Fibroblast of the aortic adventitia (primary cell): ENCODE measurements at places on chromosomes 1 and 21.

DNA sequence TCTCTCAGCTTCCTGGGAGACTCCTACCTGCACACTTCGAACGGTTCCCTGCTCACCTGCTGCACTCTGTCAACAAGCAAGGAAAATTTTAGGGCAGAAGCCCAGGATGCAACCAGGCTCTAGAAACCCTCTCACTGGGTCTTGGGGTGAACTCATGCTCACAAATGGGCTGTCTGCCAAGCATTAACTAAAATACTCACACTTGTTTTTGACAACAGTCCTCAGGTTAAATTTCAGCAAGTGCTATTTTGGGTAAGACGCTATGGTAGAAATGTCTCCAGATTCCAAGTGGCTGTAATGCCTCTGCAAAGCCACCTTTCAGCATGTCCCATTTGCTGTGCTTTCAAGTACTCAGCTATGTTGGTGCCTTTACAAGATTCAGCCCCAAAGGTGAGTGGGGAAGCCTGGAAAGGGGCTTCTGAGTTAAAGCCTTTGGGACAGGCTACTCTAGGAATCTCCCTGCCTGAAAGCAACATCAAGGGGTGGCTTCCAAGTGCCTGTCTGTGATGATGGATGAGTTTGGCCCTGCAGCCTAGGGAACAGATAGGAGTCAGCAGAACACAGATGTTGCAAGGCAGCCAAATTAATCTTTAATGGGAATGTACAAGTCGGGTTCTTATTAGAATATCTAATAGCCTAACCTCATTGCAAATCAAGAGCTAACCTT, 211.9 kb upstream of the SPAG17 start:
- DNase-seq = peak; percentile 0

DNA sequence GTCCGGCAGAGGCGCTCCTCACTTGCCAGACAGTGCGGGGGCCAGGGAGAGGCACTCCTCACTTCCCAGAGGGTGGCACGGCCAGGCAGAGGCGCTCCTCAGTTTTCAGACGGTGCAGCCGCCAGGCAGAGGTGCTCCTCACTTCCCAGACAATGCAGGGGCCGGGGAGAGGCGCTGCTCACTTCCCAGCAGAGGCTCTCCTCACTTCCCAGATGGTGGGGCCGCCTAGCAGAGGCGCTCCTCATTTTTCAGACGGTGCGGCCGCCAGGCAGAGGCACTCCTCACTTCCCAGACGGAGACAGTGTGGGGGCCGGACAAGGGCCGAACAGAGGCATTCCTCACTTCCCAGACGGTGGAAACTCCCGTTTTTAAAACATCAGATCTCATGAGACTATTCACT, 238.4 kb upstream of the CACYBP start:
- DNase-seq = no peak

- DNase-seq = no peak
Measured at GRCh38 chr1:43256675-43257570, 12.9 kb upstream of the TMEM125 start.

- no peak for DNase-seq
Measured at GRCh38 chr1:82991569-82991968, 1007.4 kb downstream of the TTLL7 start.

DNA sequence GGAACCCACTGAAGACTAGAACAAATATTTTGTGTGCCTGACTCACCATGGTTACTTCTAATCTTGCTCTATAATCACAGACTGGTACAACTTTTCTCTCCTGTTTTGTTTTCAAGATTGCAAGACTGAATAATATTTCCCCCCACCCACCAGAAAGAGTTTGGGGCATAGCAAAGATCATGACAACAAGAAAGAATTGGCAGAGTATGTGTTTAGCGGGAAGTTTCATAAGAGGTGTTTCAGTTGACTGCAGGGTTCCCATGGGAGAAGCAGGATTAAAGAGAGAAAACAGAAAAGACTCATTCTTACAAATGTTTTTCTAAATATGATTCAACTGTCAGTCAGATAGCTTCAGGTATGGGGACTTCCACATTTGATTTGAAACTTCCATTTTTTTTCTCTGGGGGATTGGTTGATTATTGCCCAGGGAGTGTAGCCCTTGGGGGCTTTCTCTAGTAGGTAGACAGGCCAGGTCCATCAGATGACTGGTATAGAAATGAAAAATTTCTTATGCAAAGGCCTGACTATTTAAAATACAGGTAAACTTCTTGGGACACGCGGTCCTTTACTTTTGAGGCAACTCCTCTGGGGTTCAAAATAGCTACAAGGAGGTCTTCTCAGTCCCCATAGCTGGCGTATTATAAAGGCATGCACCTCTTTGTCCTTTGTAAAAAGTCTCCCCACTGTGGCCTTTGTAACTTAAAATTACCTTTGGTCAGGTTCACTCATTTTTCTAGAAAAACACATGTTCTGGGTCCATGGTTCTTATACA, 13.9 kb downstream of the OR14I1 start:
- no peak for DNase-seq

GRCh38 chr21:42346866-42347600, 3.8 kb downstream of the TFF2 start:
- DNase-seq = no peak

DNA sequence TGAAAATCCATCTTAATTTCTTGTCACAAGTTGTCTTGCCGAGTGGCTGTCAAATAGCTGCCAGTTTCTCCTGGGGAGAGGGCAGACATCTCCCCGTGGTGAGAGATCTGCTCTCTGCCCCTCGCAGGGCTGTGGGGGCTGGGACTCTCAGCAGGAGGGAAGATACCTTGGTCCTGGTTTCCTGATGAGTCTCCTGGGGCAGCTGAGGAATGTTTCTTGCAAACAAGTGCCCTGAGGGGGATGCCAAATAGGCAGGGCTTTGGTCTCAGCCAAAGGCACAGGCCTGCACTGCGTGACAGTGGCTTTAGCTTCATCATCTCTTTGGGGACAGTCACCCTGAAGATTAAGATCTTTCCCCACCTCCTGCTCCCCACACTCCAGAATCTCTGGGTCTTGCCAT, 40.9 kb downstream of the SYT6 start:
- no peak for DNase-seq

- peak; percentile 68 for DNase-seq
Measured at GRCh38 chr1:59669752-59670312, 144.9 kb upstream of the HOOK1 start.

DNA sequence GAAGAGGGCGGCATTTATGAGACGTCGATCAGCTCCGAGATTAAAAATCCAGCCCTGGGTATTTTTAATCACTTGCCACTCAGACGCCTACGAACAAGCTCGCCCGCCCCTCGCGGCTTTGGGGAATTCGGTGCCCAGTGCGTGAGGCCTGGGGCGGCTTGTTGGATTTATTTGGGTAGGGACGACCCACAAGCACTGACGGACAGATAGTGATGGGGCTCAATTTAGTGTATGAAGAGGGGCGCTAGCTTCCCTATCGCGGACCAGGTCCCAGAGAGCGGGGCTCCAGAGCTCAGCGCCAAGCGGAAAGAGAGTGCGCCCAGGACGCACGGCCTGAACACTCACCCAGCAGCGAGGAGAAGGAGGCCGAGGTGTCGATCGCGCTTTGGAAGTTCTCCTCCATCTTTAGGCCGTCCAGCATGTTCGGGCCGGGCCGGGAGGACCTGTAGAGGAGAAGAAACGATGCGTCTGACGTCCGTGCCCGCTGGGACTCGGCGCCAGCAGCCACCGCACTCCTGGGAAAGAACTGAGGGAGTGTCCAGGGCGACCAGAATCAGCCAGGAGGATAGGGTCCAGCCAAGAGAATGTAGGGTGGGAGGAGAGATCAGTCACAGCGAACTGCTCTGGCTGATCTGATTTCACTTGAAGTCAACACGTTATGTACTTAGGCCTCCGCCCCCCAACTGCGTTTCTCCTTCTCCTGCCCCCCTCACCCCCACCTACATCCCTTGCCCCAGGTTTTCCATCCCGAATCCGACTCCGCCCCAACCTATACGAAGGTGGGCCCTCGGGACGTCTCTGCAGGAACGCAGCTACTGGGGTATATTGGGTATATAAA, 1.2 kb downstream of the LMX1A start:
- DNase-seq = no peak

DNA sequence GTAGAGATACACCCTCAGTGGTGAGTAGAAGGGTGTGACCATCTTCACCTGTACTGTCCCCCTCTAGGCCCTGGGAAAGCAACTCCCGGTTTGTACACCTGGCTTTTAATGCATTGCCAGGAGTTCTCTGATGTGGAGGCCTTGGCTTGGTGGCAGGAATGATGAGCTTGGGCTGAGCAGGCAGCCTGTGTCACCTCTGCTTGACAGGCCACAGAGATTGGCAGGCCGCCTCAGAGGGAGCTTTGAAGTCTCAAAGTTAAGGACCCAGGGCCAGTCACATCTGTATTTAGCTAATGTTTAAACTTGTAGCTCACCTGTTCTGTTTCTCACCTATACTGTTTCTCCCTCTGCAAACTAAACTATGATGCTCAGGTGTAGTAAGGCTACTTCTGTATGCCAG, 28.5 kb downstream of the HUNK start:
- no peak for DNase-seq
